ENCODE measurements at places on chromosomes 2 and 18.

GRCh38 chr18:36757081-36757480 is 71.7 kb downstream of the TPGS2 start:
- peak; percentile 85 for DNase-seq

DNA sequence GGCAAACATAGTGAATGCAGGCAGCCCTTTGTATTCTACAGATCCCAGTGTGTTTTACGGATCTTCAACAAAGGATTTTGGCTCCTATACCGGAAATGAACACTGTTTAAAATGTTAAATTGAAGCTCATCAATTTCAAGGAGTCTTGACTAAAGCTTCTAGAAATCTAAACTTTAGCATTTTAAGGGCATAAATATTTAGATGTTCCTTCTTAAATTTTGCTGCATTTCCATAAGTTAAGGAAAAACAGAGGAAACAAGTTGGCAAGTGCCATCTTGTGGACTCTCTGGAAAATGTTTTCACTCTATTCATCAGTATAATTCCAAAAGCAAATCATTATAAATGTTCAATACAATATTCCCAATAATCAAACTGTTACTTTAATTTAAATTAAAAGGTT is 19.6 kb downstream of the CHN1 start:
- DNase-seq, result no peak

DNA sequence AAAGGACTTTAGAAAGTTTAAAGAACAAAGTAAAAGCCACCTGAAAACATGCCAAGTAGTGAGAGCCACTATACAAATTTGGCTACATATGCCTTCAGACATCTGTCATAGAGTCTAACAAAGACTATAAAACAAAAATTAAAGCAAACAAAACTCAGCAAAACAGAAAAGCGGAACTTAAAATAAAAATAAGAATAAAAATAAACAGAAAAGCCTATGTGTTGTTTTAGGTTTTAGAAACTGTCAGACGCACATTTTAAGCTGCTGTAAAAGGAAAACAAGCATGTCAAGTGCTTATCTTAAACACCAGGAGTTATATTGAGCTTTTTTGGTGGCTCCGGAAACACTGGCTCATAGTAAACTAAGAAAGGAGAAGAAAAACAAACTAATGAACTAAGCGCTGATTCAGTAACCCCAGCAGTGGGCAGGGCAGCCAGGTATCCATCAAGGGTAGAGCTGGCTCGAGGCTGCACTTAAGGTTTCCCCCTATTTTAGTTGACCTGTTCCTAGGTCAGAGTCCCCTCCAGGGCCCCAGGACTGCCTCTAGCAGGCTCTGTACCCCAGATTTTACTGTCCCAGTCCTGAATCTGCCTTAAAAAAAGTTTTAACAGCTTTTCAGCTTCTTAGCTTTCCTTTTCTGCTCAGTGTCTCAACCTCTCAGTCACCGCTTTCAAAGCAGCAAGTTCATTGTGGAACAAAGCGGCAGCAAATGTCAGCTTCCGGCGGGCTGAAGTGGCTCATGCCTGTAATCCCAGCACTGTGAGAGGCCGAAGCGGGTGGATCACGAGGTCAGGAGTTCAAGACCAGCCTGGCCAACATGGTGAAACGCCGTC is 15.4 kb upstream of the RMC1 start:
- peak; percentile 28 for DNase-seq

DNA sequence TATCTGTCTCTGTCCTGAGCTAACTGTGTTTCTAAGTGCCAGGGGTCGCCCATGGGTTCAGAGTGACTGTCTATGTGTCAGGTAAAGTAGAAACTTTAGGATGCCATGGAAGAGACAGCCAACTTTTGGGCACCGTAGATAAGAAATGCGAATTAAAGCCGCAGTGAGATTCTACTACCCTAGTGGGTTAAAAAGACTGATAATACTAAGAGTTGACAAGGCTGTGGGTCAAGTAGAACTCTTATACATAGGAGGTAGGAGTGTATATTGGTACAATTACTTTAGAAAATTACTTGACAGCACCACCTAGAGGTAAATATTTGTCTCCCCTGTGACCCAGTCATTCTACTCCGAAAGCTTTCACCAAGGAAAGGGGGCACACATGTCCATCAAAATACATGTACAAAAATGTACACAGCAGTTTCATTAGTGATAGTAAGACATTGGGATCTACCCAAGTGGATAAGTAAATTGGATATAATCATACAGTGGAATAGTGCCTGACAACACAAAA is 371.3 kb downstream of the SLC4A3 start:
- no peak for DNase-seq

- DNase-seq, result no peak
Measured at GRCh38 chr2:81087646-81088045, 783.1 kb upstream of the LRRTM1 start.

DNA sequence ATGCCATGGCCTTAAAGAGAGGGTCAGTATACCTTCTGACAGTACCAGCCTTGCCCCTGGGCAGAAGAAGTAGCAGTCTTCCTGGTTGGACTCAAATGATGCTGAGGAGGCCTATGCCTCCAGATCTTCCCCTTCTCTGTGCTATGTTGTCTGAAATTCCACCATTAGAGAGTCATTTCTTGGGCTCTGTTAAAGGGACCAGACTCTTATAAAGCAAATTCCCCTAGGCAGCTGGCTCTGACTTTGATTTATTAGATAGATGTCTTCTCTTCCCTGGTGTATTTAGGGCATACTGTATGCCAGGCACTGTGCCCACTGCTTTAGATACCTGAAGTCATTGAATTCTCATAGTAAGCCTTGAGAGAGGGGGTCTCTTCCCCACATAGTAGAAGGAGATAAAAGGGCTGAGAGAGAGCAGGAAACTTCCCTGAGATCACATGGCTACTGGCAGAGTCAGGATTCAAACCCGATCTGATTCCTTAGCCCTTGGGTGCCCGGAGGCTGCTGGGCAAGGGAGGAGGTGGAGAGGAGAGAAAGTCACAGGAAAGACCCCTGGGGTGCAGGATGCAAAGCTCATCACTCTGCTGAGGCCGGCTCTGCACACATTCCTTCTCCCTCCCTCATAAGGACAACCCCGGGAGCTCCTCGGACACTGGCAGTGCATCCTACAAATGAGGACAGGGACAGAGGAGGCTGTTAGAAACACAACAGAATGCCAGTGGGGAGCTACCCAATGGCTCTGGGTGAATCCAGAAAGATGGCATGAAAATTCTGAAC is 23.0 kb downstream of the COPS9 start:
- no peak for DNase-seq

DNA sequence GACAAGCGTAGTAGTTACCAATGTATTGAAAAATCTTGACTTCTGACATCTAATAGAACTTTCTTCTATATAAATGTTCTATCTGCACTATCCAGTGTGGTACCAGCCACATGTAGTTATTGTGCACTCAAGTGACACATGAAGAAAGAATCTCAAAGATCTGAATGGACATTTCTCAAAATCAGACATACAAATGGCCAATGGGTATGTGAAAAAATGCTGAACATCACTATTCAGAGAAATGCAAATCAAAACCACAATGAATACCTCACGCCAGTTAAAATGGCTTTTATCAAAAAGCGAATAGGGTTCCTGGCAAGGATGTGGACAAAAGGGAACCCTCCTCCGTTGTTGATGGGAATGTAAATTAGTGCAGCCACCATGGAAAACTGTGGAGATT is 37.5 kb upstream of the SMCHD1 start:
- DNase-seq, result no peak

- no peak for DNase-seq
Measured at GRCh38 chr2:70557171-70557838, 3.7 kb upstream of the TGFA start.

DNA sequence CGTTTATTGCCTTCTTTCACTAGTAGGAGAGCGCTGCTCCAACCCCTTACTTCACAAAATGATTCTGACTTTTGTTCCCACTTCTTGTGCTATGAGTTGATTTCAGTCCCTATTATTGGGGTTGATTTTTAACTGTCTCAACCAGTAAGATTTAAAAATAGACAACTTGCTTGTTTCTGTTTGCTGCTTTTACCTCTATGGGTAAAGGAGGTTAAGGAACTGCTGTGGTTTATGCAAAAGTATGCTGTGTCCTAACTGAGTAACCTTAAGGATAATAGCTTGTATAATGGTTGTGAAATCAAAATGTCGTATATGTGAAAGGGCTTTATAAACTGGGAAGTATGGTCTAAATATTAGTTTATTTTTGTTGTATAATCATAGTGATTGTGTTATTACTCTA is 22.6 kb downstream of the ALMS1 start:
- no peak for DNase-seq

- DNase-seq, result no peak
Measured at GRCh38 chr2:217049422-217049821, 189.6 kb upstream of the TNP1 start.

DNA sequence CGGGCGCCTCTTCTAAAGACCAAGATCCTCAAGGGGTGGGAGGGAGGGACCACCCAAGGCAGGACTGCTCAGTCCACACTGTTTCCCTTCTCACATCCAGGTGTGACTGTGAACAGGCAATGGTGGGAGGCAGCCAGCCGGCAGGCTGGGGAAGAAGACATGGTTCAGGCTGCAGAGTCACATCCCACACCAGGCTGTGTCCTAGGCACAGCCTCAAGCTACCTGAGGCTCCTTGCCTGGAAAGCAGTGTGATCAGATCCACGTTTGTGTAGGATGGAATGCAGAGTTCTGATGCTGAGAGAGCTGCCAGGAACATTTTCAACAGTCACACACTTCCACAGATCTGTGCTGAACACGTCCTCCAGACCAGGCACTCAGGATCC is 16.4 kb downstream of the SLC66A2 start:
- no peak for DNase-seq

Measured in HEK293T (cell line).